ENCODE measurements at places on chromosomes 13 and 19.

GRCh38 chr13:38564256-38565150 lies 122.4 kb upstream of the FREM2 start:
- no peak for DNase-seq

DNA sequence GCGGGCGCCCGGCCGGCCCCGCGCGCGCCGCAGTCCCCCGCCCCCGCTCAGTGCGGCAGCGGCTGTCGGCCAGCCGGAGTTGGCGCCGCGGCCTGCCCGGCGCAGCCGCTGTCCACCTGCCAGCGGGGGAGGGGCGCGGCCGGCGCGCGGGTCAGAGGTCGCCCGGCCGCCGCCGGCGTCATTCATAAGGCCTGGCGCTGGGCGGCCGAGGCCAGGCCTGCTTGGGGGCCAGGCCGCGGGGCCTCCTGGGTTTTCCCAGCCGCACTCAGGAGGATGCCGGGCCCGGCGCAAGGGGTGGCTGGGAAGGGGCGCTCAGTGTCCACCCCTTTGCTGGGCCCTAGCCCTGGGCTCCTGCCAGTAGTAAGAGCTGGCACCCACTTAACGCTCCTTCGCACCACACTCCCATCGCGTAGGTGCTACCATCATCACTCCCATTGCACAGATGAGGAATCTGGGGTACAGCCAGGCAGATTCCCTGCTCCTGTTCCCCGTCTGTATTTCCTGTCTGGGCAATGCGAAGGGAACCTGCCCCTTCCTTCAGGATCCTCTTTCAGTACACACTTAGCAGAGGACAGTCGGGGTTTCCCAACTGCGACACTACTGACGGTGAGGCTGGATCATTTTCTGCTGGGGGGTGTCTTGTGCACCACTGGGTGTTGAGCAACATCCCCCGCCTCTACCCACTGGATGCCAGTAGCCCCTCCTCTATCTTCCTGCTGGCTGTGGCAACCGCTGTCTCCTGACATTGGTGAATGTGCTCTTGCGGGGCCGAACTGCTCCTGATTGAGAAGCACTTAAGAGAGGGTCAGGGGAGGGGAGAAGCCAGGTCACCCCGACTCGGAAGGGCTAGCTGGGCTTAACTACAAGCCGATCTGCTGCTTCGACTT lies 846 bp upstream of the PRKACA start:
- DNase-seq = peak; percentile 41

GRCh38 chr13:35475212-35475959 lies 1.1 kb downstream of the MAB21L1 start:
- DNase-seq = no peak

- DNase-seq = no peak
Measured at GRCh38 chr19:12187625-12188024, 24.7 kb downstream of the ZNF136 start.

GRCh38 chr19:30577551-30578105 lies 205.4 kb downstream of the ZNF536 start:
- no peak for DNase-seq

DNA sequence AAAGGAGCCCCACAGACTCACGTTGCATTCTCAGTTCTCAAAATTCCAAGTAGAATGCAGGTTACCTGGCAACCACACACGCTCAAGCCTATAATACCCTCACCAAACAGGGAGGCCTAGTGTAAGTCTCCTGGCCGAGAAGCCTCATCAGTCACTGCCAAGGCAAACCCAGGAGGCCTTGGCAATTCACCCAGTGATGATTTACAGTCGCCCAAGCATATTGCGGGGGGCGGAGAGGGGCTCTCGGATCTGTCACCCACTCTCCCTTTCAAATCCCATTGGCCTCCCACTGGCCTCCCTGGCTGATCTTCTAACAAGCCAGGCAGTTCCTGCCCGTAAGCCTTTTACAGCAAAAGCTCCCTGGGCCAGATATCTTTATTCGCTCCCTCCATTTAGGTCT lies 1.1 kb downstream of the AKAP8L start:
- DNase-seq = no peak

GRCh38 chr13:74288361-74288911 lies 154.2 kb upstream of the KLF12 start:
- DNase-seq = peak; percentile 19

- DNase-seq = no peak
Measured at GRCh38 chr13:98794498-98794897, 42.0 kb upstream of the SLC15A1 start.

DNA sequence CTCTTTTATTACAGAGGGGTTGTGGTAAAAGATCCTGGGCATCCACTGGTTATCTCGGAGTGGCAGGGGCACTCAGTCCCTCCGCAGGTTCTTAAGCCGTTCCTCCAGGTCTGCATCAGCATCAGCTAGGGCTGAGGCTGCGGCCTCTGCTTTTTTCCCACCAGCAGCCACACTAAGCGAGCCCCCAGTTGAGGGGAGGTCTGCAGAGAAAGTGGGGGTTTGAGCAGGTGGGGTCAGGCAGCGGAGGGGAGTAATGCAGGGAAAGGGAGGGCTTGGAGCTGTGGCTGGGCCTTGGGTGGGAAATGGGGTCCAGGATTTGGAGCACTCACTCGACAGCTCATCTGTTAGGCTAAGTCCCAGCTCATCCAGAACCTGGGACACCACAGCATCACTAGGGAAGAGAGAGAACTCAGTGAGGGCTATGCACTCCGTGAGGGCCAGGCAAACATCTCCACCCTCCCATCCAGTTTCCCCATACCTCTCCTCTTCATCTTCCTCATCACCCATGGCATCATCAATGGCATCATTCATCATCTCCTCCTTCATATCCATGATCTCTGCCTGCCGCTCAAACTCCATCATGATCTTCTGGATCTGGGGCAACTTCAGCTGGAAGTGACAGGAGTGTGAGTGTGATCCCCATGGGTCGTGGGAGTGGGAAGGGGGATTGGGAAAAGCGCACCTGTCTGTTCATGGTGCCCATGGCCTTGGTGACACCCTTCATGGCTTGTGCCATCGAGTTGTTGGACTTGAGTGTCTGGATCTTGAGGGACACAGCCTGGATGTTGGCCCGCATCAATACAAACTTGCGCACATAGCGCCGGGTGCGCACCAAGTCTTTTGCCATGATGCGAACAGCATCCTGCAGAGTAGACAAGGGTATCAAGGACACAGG lies 3.1 kb downstream of the CHMP2A start:
- no peak for DNase-seq

DNA sequence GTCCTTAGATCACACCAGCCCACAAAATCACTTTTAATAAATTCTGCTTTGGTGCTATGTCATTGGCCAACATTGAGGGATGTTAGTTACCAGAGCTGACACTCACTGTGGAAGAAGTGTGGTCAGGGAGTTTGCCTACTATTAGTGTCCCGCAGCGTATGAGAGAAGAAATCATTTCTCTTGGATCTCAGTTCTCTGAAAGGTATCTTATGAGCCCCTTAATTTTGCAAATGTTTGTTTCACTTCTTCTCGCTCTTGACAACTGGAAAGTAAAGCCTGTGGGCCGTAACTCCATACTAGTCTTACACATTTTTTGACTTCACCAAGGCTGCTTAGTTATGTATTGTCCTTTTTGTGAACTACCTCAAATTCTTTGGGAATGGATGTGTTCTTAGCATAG lies 80.9 kb downstream of the FLT1 start:
- DNase-seq = no peak

DNA sequence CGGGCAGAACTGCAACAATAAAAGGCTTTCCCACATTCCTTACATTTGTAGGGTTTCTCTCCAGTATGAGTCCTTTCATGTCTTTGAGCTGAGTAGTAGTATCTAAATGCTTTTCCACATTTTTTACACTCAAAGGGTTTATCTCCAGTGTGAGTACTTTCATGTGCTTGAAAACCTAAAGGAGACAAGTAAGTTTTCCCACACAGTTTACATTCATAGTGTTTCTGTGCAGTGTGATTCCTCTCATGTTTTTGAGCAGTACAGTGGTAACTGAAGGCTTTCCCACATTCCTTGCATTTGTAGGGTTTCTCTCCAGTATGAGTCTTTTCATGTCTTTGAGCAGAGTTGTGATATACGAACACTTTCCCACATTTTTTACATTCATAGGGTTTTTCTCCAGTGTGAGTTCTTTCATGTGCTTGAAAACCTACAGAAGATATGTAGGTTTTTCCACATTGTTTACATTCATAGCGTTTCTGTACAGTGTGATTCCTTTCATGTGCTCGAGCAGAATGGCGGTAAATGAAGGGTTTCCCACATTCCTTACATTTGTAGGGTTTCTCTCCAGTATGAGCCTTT lies 47.0 kb downstream of the ZNF44 start:
- DNase-seq = no peak

GRCh38 chr19:28288572-28289264 lies 924.2 kb downstream of the UQCRFS1 start:
- DNase-seq = no peak

GRCh38 chr13:113166681-113167080 lies 8.2 kb downstream of the PROZ start:
- DNase-seq = no peak

DNA sequence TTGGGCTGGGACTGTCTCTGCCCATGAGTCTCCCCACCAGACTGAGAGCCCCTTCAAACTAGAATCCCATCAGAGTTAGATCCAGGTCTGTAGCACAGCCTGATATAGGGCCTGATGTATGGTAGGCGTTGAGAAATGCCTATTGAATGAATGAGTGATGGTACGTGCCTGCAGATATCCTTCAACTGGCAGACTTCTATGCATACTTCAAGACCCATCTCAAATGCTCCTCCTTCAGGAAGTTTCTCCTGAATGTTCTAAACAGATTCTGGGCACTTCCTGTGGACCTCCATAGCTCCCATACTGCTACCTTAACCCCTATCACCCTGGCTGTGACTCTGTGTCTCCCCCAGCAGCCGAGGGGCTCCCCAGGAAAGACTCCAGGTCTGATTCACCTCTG lies 48.2 kb downstream of the KCNC3 start:
- DNase-seq = no peak

GRCh38 chr13:30421093-30422053 lies 920 bp upstream of the UBE2L5 start:
- peak; percentile 49 for DNase-seq

GRCh38 chr19:1648920-1649541 lies 3.4 kb downstream of the TCF3 start:
- DNase-seq = no peak

DNA sequence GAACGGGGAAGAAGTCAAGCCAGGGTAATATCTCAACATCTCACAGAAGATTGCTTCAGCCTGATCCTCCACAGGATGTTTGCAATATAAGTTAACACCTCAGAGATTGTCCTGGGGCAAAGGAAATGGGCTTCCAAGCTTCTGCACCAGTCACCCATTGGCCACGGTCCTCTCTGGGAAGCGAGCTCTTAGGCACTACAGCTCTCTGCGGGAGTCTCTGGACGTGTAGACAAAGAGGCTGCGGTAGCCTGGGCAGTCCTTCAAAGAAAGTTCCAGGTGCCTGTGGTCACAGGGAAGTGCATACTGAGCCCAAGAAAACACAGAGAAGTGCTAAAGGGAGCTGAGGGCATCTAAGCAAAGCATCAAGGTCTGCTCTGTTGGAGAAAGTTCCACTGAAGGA lies 805.7 kb downstream of the DIAPH3 start:
- DNase-seq = no peak

GRCh38 chr13:38970380-38971051 lies 20.1 kb downstream of the STOML3 start:
- no peak for DNase-seq

GRCh38 chr19:51098365-51099046 lies 9.7 kb downstream of the CTU1 start:
- DNase-seq = peak; percentile 34

- no peak for DNase-seq
Measured at GRCh38 chr13:49320975-49321374, 73.2 kb downstream of the CDADC1 start.

DNA sequence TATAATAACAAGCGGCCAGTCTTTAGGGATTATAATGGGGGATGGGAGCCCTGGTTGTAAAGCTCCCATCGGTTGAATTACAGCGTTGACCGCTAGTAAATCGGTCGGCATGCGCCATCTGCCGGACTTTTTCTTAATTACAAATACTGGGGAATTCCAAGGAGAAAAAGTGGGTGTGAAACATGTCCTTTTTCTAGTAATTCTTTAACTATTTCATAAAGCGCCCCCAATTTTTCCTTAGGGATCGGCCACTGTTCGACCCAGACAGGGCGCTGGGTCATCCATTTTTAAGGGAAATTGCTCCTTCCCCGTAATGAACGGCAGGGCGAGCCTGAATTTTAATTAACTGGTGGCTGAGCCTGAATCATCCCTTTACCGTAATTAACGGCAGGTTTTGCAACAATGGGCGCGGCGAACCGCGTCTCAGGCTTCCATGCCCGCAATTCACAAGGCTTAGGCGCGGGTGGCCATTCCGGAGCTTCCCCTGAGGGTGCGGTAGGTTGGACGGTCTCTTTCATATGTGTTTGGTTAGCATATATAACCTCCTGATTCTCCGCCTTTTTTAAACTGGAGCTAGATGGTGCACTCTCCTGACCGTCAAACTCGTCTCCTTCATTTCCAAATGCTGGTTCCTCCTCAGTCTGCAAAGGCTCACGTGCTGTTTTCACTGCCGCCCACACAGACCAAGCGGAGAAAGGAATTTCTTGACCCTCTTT lies 30.2 kb upstream of the EVI5L start:
- DNase-seq = peak; percentile 66

DNA sequence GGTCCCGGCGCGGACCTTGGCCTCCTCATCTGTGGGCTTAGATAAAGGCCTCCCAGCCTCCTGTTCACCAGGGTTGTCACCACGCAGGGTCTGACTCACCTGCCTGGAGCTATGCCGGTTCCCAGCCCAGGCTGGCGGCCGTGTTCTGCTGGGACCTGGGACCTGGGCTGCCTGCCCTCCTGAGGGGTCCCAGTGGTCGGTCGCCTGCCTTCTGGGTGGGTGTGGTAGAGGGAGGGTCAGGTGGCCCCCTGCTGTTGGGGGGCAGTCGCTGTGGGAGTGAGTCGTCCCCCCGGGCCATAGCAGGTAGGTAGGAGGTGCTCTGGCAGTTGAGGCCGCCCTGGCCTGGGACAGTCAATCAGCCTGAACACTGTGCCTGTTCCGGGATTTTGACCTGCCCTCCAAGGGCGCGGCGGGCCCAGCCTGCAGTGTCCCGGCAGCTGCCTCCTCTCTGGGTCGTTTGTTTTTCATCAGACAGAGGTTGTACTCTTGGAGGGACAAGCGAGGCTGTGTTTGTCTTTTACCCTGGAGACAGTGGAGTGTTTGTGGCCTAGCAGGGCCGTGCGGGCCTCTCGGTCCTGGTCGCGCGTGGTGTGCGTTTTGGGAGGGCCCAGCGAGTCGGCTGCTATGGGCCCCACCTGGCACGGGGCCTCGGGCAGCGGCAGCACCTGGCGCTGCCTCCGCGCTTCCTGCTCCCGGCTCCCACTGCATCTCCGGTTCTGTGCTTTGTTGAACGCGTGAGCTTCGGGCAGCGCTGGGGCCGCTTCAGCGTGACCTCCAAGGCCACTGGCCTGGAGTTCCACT lies 2.6 kb downstream of the ADAT3 start:
- DNase-seq = no peak

GRCh38 chr19:30719189-30719998 lies 347.2 kb downstream of the ZNF536 start:
- no peak for DNase-seq
